ENCODE measurements at places on chromosomes 6 and 20.

DNA sequence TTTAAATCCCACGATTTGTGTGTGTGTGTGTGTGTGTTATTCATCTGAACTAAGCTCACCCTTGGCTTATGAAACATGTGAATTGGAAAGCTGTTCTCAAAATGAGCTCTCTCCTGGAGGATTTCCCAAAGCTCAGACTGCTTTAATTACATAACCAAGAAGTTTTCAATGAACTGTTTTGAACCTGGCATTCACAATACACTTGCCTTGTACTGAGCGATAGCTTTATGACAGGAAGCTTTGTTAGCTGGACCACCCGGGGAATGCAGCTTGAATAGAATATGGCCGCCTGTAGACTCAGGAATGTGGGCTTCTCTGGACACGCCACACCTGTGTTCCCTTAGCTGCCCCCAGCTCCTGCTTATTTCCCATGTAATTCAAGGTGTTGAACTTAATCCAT, 71.4 kb upstream of the PREP start:
- no peak for DNase-seq

GRCh38 chr6:128403618-128404444, 116.6 kb downstream of the PTPRK start:
- DNase-seq = no peak

GRCh38 chr20:44166008-44166407, 21.0 kb downstream of the JPH2 start:
- no peak for DNase-seq

- no peak for DNase-seq
Measured at GRCh38 chr6:169269180-169270076, 15.8 kb upstream of the THBS2 start.

GRCh38 chr6:154773610-154774089, 40.4 kb downstream of the SCAF8 start:
- no peak for DNase-seq

- DNase-seq = no peak
Measured at GRCh38 chr6:24854077-24854666, 55.5 kb upstream of the ARMH2 start.

DNA sequence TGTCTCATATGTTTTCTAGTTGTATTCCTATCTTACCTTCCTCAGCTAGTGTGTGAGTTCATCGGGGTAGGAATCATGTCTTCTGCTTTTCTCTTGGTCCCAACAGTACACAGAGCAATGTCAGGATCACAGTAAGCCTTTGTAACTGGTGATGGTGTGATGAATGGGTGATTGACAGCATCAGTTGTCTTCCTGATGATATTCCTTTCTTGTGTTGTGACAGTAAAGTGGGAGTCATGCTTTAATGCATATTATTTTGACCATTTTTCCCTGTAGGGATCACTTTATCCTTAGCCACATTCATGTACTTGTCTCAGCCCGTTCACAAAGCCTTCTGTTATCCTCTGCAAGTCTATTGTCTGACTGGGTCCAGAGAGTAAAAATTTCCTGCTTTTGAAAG, 501.7 kb downstream of the UTRN start:
- DNase-seq = no peak

GRCh38 chr20:40869218-40870147, 159.1 kb upstream of the TOP1 start:
- DNase-seq = no peak

DNA sequence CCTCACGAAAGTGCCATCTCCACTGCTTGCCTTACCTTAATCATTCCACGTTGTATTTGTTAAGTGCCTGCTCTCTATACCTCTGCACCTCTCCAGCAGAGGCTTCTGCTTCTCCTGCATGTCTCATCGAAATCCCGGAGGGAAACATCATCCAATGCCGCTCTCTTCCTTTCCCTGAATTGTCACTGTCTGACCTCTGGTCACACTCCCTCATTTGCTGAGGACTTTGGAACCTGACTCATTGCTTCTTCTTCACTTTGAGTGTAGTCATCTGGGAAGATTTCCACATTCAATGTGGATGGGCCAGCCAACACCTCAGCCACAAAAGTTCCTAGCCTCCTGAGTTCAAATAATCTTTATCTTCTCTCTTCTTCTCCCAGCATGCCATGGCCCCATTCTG, 78.9 kb upstream of the BEND6 start:
- DNase-seq = no peak

GRCh38 chr20:7850775-7851490, 89.3 kb downstream of the HAO1 start:
- DNase-seq = no peak

- no peak for DNase-seq
Measured at GRCh38 chr6:3585320-3585935, 128.6 kb upstream of the SLC22A23 start.

- DNase-seq = no peak
Measured at GRCh38 chr6:71496018-71496721, 207.6 kb downstream of the OGFRL1 start.

- no peak for DNase-seq
Measured at GRCh38 chr6:134657751-134658527, 292.0 kb downstream of the ALDH8A1 start.

GRCh38 chr20:6959900-6960312, 192.4 kb downstream of the BMP2 start:
- no peak for DNase-seq

- no peak for DNase-seq
Measured at GRCh38 chr6:39791850-39792539, at the start of gene DAAM2. Gene DAAM2, plus strand, starts transcription at chr6:39792376. Its CDS starts 63,927 bp downstream, at chr6:39856303.

- DNase-seq = no peak
Measured at GRCh38 chr6:138897031-138897430, 91.0 kb downstream of the REPS1 start.

All from DMS 273 treated with DMSO at 0.1 percent for 48 hours (cell line).